ENCODE measurements at places on chromosomes 6 and 20.

DNA sequence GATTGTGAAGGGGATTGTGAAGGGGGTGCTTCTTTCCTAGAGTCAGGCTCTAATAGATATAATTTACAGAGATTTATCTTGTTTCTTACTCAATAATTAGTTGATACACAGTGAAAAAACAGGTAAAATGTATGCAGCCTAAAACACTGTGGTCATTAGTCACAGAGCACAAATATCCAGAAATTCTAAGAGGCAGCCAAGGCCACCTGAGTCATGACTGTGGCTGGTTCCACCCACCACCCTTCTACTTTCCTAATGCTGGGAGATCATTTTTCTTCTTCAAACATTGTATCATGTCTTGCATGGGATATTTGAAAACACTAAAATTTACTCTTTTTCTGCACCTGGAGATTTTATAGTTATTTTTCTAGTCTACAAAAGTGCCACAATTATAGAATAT is 181.6 kb downstream of the OTOR start:
- no peak for DNase-seq

- no peak for DNase-seq
Observed at GRCh38 chr6:5079692-5080091, 5.4 kb upstream of the PPP1R3G start.

- no peak for DNase-seq
Observed at GRCh38 chr6:13431059-13431656, 56.2 kb downstream of the GFOD1 start.

DNA sequence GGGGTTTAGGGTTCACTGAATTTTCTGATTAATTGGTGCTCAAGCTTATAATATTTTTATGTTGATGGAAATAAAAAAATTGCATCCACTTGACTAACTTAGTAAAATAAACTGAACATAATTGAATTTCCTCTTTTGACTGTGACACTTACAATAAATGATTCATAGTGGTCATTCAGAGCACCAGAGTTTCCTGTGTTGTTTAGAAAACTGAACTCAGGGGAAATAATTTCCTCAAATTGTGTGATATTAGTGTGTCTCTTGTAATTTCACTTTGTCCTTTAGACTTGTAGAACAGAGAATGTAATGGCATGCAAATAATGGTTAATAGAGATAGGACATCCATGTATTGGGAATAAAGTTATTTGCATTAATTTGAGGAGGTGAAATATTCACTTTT is 319.7 kb upstream of the MAN1A1 start:
- DNase-seq, result peak; percentile 1

DNA sequence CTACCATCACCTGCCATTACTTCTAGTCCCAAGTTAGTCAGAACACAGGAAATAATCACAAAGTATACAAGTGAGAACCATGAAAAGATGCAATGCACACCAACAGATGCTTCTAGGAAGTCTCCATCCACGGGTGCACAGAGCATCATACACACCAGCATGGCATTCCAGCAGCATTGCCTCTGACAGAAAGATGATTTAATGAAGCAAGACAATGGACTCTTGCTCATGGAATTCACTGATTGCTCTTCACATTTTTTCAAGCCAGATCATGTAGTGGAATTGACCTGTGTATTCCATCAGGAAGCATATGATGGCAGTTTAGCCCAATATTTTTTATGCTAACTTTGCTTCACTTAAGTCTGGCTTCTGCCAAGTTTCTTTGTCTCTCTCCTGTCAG is 406.3 kb upstream of the RGS17 start:
- DNase-seq, result no peak

- DNase-seq, result no peak
Observed at GRCh38 chr6:166763606-166764472, 136.8 kb upstream of the RPS6KA2 start.

DNA sequence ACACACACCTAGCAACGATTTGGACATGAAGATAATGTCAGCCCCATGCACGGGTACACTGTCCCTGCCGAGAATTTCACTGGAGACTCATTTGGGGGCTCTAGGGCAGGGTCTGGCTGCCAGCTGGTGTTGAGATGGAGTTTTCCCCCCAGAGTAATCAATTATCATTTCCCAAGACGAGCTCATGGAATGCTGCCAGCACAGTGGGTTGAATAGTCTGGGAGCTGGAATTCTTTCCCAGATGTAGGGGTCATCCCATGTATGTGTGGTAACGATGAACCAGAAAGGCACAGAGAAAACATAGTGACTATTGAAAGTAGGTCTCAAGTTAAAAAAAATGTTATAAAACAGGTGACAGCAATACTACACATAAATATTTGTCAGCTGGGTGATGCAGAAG is 579.9 kb downstream of the MAFB start:
- DNase-seq, result no peak

DNA sequence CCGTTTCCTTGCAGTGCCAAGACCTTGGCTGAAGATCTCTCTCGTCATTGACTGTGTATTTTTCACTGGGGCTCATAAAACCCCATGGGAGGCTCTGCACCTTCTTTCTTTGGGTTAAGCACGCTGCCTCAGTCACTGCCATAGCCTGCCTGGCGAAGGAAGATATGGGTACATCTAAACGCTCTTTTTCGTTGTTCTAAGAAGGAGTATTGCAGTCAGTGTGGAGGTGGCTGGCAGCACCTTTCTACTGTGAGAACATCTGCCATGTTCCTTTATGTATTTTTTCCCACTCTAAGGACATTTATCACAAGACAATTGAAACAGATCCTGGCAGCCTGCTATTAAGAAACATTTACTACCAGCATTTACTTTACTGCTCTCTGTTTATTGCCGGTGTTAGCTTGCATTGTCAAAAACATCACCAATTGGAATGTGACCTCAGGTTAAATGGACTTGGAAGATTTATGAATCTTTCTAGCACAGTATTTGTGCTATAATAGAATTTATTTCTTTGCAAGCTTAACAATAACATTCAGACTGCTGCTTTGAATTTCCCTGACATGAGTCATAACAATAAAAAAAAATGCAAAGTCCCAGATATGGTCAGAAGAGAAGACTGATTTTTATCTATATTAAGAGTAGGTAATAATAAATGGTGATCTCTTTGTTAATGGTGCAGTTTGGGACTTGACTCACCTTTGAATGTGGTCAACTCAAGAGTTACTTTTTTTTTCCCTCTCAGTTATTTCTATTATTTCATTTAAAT is 62.2 kb upstream of the CLDN20 start:
- peak; percentile 19 for DNase-seq

DNA sequence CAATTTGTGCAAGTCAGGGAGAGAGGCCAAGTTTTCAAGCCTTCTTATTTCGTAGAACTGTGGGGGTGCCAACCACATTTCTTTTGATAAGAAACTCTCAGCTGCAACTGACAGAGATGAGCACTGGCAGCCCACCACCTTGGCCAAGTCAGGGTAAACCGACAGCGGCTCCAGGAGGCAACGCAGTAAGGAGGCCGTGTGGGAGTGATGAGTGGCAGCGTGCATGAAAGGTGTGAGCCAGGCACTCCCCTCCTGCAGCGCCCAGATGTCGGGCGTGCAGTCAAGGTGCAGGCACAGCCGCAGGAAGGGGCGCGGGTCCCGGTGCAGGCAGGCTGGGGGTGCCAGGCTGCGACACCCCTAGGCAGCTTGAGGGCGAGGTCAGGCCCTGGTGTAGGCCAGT is 49.2 kb upstream of the HDAC2 start:
- DNase-seq, result no peak

- DNase-seq, result no peak
Observed at GRCh38 chr20:39036011-39036410, 73.9 kb downstream of the DHX35 start.

DNA sequence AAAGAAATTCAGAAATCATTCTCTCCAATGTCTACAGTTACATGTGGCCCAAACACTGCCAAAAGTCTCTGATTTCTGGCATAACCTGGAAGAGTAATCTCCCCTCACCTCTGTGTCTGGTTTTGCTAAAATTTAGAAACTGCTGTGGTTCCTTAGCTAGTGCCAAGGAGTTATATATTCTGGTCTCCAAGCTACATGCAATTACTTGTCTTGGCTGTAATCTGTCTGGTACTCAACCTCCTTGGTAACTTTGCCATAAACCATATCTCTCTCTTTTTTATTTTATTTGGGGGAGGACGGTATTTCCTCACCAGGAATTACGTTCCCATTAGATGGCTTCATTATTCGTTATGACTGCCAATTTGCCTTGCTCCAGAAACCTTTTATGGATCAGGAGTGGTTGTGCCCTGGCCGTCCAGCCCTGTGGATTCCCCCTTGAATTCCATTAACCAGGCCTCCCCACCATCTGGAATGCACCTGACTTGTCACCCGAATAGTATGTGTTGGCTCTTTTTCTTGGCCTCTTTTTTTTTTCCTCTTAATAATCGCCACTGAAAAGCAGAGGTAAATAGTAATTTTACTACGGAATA is 400.0 kb downstream of the CD83 start:
- DNase-seq, result no peak
